SIG-M5 (cell line): ENCODE measurements at places on chromosomes 7 and 10.

DNA sequence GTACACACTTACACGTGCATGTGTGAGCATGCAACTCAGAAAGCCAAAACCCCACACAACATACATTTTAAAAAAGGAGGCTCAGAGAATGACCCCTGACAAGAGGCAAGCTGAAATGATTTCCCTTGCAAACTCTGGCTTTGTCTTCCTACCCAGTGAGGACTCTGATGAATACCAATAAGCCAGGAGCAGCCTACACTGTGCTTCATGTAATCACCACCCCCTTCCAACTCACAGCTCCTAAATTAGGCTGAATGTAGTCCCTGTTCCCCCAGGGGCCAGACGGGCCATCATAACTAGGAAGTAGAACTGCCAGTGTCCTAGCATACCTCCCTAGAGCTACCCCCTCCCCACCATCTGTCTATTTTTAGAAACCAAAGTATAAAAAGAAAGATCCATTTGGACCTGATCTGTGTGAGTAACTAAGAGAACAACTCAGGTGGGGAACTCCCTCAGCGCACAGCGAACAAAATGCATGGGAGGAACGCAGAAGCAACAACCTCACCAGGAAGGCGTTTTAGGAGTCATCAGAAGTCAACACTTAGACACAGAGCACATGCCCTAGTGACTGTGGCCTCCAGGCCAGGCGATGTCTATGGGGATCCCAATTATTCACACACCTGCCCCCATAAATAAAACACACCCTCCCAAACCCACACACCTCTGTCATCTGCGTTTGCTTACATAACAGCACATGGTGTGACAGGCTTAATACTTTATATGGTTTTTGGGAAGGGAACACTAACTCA lies 1.9 kb downstream of the DGKI start:
- DNase-seq, result no peak

DNA sequence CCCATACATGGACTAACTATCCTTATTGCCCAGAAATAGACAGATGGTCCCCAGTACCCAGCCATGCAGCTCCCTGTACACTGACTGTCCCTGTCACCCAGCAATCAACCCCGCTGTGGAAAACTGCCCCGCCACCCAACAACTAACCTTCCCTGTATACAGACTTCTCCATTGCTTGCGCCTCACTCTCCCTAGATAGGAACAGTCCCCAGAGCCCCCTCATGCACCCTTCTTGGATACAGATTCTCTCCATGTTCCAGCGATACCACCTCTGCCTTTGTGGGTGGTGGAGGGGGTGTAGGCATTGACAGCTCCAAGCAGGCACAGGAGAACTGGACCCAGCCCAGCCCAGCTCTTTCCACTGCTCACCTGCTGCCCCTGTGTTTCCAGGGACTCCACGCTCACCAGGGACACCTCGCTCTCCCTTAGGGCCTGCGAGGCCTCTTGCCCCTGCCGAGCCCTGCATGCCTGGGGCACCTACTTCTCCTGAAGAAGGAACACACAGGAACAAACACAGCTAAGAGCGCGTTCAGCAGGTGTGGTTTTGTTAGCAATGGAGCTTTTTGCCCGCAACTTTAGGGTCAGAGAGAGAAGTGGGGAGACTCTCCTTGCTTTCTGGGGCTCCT lies 7.2 kb downstream of the SFTPD start:
- no peak for DNase-seq

- DNase-seq, result no peak
These were observed 262.3 kb upstream of the KLF14 start for GRCh38 chr7:130996205-130996832.

GRCh38 chr7:105642264-105642663 lies 61.0 kb upstream of the EFCAB10 start:
- DNase-seq, result no peak

DNA sequence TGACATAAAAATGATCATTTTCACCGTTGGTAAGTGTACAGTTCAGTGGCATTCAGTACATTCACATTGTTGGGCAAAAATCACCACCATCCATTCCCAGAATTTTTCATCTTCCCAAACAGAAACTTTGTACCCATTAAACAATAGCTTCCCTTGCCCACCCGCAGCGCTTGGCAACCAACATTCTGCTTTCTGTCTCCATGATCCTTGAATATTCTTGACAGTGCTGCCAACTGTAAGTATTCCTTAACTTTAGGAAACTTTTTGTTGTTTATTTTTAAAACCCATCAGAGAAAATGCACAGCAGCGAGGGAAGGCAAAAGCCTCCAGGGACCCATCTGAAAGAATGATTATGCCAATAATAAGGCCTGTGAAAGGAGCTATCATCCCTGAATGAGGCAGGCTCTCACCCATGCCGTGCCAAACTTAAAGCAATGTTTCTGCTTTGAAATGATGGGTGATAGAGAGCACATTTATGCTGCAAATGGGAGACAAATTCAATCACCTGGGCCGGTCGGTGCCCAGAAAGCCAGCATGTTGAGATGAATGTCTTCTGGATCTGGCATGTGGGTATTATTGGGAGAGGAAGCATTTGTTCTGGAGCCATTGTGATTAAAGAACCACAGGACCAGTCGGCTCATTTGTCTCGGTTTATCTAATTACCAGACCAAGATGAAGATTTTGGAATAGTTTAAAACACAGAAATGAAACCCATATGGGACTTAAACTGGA lies 202.1 kb upstream of the NPVF start:
- no peak for DNase-seq

DNA sequence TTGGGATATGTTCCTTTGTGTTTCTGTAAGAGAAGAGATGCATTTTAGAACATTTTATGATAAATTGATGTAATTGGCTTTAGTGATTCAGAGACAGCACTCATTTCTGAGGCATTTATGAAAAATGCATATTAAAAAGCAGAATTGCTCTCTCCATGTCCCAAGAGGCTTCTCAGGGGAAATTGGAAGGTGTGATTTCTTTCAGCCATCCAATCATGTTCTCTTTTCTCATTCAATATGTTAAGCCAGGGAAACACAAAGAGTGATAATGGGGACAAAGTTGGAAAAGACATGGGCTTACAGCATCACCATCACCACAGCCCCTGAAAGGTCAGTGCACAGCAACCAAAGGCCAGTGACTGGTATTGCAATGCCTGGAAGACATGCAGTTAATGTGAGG lies 129.9 kb upstream of the COL1A2 start:
- DNase-seq, result no peak

GRCh38 chr10:18527687-18528086 lies 123.7 kb downstream of the NSUN6 start:
- no peak for DNase-seq

- DNase-seq, result no peak
These were observed 47.0 kb downstream of the RGS10 start for GRCh38 chr10:119495545-119495944.

DNA sequence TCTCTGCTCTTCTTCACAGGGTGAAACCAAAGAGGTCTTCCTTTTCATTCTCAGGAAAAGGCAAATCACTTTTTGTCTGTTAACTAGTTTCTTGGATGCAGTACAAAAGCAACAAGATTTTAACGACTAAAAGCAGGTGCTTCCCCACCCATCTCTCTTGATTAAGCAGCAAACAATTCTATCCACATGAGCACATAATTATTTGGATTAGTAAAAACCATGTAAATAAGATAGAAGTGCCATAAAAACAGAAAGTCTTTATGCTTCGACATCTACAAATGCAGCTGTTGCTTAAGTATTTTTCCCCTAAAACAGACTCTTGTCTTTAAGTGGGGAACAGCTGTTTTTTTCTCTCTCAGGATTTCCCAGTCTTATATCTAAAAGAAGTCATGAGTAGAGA lies 37.4 kb downstream of the USP54 start:
- DNase-seq, result no peak

DNA sequence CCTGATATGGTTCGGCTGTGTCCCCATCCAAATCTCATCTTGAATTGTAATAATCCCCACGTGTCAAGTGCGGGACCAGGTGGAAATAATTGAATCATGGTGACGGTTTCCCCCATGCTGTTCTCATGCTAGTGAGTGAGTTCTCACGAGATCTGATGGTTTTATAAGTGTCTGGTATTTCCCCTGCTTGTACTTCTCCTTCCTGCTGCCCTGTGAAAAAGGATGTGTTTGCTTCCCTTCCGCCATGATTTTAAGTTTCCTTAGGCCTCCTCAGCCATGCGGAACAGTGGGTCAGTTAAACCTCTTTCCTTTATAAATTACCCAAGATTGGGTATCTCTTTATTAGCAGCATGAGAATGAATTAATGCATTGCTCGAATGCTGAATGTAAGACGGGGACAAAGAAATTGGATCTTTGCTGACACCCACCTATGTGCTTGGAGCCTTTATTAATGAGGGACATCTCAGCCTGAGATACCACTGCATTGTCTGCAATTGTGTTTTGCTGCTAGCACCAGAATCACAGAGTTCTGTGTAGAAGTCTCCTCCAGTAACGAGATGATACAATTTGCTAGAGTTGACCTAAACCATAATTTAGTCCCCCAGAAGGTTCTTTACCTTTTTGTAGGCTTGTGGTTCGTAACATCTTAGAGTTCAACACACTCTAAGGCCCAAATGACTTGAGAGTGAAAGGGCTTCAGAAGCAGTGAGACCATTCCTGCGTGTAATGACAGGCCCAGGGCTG lies 28.6 kb downstream of the SLC35B4 start:
- DNase-seq, result no peak

- no peak for DNase-seq
These were observed 18.0 kb downstream of the CAMK2B start for GRCh38 chr7:44307301-44307900.

DNA sequence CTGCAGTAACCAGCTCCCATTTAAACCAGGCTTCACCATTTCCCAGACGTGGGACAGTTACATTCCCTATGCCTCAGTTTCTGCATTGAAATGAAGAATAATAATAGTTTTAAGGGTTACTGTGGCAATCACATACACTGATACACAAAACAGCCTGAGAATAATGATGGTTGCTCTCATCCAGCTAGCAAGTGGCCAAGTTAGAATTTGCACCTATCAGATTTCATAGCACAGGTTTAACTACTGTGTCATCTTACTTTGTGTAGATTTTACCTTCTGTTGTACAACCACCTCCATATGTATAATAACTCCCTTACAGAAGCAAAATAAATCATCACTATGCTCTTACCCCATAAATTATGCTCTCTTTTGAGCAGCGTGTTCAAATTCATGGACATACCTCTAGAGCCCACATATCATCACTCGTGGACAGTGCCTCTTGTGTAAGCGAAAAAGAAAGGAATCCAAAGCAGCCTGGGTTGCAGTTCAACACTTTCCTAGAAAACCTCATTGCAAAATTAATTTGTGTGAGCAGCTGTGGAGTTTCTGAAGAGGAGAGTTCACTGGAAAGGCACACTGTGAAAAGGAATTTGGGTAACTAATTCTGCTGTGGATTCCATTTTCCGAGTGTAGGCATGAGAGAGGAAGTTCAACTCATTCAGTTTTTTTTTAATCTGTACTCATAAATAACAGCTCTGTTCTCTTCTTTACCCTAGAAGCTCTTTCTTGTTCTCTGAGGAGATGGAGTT lies 492.5 kb downstream of the ARL4A start:
- no peak for DNase-seq

DNA sequence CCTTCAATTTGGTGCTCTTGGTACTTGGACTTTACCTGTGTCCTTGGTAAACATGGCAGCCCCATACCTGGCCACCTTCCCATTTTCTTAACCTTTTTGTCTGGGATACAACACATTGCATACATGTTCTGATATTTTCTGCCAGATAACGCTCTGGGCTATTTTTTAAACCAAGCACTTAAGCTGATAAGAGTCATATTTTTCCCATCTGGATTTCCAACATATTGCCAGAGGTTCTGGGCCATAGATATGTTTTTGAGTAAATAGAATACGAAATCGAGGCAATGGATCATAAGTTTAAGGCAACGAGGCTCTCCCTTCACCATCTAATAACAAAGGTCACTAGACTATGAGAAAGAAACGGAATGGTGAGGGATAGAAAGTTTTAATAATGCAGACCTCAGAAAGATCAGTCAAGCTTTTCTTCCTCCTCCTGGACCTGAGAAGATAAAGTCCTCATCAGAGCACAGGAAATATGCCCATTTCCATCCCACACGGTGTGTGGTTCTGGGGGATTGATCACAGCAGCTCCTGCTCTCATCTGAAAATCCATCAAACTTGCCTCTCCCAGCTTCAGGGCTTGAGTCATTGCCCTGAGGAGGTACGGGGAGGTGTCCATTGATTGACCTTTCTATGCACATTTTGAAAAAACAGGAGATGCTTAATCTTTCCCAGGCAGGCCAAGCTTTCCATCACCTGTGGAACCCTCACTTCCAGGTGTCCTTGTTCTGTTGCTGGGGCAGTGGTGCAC lies 257.2 kb downstream of the GFRA1 start:
- no peak for DNase-seq

- DNase-seq, result no peak
These were observed 137.9 kb upstream of the MKI67 start for GRCh38 chr10:128263891-128264688.

GRCh38 chr10:131480066-131480465 lies 168.5 kb upstream of the TCERG1L start:
- no peak for DNase-seq

DNA sequence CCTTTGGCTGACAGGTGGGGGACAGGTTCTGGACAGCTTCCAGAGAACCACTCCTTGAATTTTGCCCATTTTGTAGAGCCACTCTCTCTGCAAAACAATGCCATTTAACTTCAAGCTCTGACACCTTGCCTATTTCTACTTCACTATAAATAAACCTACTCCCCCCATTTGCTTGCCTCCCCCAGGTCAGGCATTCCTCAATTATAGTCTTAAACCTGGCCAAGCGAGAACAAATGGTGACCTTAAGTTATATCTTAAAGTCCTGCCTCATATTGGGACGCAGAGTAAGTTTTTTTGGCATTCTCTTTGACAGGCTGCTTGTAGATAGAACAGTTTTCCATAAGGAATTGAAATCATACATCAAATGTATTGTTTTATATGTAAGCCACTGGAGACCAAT lies 706.9 kb downstream of the LRMDA start:
- DNase-seq, result no peak

GRCh38 chr7:91618776-91619765 lies 261.4 kb downstream of the MTERF1 start:
- no peak for DNase-seq

- DNase-seq, result no peak
These were observed 125.2 kb downstream of the GNAT3 start for GRCh38 chr7:80386686-80387085.

DNA sequence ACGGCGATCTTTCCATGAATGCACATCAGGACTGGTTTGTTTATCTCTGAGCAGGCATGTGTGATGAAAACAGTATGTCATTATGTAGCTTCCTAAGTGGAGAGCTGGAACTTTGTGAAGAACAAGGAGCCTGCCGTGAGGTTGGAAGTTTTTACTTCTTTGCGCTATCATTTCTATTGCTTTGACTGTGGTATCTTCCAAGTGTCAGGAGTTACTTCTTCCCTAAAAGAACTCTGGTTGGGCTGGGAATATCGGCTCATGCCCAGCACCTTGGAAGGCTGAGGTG lies 167.4 kb upstream of the AHR start:
- DNase-seq, result no peak
